ENCODE measurements at places on chromosomes 1 and 21.

GRCh38 chr1:160217481-160218051 lies 12.4 kb downstream of the PEA15 start:
- DNase-seq = no peak

GRCh38 chr1:232142403-232143314 lies 487.3 kb downstream of the SIPA1L2 start:
- no peak for DNase-seq

- DNase-seq = no peak
Measured at GRCh38 chr1:44316231-44316759, 38.8 kb downstream of the ERI3 start.

GRCh38 chr1:66250075-66250474 lies 283.9 kb upstream of the SGIP1 start:
- no peak for DNase-seq

DNA sequence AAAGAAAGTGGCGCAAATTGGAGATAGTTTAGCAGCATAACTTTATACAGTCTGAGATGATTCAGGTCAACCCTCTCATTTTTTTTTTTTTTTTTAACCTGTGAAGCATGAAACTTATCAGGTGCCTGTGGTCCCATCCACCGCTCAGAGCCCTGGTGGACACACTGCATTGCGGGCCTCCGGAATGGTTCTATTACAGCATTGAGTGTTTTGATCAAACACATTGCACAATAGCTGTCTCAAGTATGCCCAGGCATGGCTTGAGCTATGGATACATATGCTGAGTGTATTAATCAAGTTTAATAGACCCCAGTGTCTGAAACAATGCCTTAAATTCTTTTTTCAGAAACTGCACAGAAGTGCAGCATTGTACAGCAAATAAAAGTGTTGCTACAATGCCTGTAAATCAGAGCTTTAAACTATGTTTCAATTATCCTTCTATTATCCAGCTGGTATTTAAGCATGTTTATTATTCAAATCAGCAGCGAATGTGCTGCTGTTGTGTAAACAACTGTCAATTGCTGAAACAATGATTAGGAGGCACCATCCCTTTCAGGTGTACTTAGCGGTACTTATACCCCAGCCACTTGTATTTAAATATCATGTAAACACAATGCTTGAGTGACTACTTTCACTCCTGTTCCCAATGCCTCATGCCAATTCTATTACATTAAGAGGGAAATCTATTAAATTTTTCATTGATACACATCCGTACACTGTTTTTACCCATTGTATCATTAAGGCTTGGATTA lies 456.6 kb downstream of the RPS6KC1 start:
- no peak for DNase-seq

GRCh38 chr1:153733970-153734369 lies 6.1 kb downstream of the INTS3 start:
- no peak for DNase-seq

Measured in HEK293T (cell line).